CD4-positive, alpha-beta T cell treated with Interleukin-10 for 1 hour (primary cell): ENCODE measurements at places on chromosomes 13 and 19.

DNA sequence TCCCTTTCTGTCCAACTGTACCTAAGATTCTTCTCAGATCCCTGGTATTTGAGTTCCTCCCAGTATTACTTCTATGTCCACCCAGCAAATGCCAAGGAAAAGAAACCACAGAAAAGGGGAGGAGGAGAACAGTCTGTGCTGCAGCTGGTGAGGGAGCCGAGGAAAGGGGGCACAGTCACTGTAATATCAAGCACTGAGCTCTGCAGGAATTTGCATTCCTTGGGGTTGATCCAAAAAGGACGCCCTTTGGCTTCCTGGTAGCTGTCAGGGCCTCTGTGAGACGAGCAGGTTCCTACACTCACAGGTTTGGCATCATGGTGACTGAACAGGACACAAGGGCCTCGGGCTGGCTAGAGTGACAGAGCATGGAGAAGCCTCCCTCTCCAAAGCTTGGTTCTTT lies 273.4 kb downstream of the NHLRC3 start:
- no peak for DNase-seq

- no peak for DNase-seq
These were observed 941 bp downstream of the ZNF160 start for GRCh38 chr19:53102206-53102755.

DNA sequence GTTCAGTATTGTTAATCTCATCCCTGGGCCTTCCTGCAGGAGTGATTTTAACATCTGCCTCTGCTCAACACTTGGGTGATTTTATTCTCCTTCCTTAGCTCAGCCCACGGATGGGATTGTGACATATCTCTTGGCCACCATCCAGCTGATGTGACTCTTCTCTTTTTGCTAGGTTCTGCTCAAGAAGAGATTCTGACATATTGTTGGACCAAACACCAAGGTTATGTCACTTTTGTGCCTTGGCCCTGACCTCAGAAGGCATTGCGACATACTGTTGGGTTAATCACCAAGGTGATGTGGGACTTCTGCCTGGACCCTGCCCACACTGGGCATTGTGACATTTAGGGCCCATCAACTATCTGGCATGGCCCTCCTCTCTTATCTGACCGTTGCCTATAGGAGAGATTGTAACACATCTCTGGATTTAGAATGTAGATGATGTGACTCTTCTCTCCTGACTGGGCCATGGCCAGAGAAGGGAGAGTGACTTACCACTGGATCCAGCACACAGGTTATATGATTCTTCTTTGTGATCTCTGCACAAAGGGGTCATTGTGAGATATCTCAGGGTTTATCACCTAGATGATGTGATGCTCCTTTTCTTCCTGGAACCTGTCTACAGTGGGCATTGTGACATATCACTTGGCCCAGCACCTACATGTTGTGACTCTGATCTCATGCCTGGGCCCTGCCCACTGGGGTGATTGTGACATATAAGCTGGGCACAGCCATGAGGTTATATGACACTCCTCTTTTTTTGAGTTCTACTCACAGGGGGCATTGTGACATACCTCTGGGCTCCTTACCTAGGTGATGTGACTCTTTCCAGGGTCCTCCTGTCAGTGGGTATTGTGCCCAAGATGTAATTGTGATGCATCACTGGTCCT lies 88.8 kb downstream of the ZNF429 start:
- DNase-seq: no peak

- DNase-seq: no peak
These were observed 17.3 kb upstream of the ERCC1 start for GRCh38 chr19:45440873-45441654.

- no peak for DNase-seq
These were observed 97.6 kb upstream of the SLITRK6 start for GRCh38 chr13:85896516-85897450.

DNA sequence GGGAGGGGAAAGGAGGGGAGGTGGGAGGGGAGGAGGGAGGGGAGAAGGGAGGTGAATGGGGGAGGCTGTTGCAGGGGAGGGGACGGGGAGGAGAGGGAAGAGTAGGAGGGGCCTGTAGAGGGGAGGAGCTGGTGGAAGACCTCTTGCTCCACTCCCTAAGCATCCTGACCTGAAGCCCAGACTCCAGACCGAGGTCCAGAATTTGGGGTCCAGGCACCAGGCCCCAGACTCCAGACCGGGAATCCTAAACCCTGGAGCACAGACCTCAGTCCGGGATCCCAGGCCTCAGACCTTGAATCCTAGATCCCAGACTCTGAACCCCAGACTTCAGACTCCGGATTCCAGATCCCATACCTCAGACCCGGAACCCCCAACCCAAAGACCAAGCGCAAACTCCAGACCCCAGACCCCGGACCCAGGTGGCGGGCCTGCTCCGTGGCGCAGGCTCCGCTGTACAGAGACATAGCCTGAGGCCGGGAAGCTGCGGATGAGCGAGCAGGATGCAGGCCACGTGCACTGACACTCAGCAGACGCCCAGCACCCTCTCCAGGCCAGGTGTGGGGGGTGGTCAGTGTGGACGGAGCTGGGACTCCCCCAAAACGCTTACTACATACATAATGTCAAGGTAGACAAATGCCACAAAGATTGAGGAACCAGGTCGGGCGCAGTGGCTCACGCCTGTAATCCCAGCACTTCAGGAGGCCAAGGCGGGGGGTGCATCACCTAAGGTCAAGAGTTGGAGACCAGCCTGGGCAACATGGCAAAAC lies 710 bp upstream of the BTBD2 start:
- peak; percentile 75 for DNase-seq

DNA sequence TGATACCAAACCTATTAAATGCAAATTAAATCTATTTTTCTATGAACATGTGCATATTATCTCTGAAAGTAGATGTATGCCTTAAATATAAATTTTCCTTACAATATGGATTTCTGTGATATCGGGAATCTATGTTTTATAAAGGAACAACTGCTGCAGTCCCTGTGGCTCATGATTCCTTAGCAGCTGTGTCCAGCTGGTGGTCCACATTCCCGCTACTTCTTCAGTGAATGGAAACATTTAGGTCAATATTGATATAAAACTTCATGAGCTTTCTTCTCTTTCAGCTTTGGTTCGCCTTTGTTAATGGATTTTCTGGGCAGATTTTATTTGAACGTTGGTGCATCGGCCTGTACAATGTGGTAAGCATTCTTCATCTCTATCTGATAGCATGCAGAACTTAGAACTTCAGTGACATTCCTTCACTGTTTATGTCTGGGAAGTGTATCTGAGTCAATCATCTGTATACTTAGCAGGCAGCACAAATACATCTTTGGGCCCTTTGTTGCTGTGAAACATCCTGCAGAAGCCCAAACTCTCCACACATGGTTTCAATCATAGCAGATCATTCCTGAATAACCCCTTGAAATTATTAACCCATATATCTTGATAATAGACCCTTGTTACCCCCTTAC lies 223.9 kb downstream of the SHISA2 start:
- DNase-seq: no peak

DNA sequence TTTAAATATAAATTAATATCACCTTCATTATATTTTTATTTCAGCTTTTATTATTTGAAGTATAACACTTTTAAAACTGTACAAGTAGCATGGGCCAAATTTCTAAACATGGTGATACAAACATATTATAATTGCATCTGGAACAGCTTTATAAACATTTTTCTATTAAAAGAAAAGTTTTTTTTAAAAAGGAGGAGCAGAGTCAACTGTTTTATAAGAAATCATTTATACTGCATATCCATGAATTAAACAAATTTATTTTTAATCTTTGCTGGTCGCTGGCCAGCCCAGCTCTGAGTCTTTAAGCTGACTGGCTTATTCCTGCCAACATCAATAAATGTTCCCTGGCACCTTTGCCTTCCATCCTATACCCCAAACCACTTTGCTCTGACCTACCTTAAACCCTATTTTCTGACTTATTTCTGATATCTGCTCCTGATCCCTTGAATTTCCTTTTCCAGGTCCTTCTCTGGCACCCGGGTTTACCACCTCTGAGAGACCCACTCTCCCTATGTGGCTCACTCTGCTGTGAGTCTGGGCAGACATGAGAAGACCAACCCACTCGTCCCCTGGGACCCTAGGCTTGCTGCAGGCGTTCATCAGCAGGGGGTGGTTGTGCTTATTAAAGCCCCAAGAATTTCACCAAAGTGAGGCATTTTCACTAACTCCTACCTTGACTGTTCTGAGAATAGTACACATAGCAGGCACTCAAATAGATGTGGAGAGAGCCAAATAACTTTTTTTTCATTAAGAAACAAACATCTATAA lies 220.3 kb downstream of the KLF12 start:
- no peak for DNase-seq

DNA sequence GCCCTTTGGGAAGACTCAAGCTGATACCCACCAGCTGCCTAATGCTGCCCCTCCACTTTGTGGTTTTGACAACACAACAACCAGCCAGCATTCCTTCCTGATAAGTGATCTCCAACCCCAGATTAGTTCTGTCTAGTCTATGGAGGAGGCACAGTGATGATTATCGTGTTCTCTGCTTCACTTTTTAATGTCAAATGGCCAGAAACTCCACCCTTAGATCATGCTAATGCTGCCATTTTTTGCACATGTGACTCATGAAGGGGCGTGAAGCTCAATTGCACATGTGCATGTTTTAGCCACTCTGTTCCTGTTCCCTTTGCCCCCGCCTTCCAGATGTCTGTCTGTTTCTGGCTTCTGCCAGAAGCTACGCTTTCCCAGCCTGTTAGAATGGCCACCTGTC lies 199.8 kb downstream of the COG6 start:
- no peak for DNase-seq

- DNase-seq: no peak
These were observed 105.7 kb upstream of the KL start for GRCh38 chr13:32910530-32910929.

DNA sequence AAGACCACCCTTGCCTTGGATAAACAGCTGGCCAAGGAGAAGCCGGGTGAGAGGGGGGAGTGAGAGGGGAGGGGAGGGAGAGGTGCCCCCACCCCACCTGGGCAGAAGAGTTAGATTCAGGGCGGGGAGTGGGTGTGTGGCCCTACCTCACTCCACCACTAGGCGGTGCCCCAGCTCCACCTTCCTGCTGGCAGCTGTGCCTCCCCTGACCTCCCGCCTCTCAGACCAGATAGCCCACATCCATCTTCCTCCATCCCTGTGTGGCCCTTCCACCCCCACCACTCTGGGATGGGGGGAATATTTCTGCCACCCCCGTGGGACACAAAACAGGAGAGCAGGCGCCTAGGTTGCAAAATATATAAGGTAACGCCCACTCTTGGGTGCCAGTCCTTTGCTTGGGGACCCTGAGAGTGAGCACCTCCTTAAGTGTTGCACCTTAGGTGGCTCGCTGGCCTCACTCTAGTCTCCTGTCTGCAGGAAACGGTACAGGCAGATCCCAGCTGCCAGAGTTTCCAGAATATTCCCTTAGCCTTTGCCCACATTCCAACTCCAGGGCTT lies 13.8 kb upstream of the EHD2 start:
- peak; percentile 50 for DNase-seq

DNA sequence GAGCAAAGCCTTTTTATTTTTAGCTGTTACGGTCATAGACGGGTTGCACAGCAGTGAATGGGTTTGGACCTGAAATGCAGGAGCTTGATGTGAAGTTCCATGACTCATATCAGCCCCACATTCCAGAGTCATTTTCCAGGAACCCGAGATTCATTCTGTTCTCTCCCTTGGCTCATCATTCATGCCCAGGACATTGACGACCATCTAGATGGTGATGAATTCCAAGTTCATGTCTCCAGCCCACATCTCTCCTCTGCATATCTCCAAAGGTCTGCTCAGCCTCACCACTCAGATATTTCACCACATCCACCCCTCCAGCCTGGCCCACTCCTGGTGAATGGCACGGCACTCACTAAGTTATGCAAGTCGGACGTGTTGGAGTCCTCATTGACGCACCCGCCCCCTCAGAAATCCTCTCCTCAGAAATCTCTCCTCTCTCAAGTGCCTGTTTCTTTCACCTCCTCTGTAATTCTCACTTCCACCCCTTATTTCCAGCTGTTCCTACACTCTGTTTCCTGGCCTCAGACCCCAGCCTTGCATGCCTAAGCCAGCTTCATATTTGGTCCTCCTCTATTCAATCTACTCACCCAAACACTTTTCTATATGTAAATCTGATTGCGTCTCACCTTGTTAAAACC lies 83.1 kb downstream of the ALOX5AP start:
- DNase-seq: no peak

- DNase-seq: no peak
These were observed 228.5 kb upstream of the ARGLU1 start for GRCh38 chr13:106796280-106797047.

DNA sequence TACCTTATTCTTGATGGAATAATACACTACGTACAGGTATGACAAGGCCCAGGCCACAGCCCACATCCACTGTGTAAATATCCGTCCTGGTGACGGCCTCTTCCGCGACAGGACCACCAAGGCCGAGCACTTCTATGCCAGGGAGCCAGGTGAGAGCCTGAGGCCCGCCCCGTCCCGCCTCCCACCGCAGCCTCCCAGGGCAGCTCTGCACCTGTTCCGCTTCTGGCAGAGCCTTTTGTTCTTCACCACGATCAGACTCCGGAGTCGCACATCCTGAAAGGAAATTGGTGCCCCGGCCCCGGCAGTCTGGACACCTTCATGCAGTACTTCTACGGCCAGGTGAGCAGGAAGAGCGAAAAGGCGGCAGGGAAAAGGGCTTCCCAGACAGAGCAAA lies 10.6 kb upstream of the ZNF358 start:
- no peak for DNase-seq

- DNase-seq: peak; percentile 14
These were observed 567 bp downstream of the EFNB2 start for GRCh38 chr13:106534639-106535551.

- no peak for DNase-seq
These were observed 421.6 kb upstream of the KLF12 start for GRCh38 chr13:74555651-74556420.

DNA sequence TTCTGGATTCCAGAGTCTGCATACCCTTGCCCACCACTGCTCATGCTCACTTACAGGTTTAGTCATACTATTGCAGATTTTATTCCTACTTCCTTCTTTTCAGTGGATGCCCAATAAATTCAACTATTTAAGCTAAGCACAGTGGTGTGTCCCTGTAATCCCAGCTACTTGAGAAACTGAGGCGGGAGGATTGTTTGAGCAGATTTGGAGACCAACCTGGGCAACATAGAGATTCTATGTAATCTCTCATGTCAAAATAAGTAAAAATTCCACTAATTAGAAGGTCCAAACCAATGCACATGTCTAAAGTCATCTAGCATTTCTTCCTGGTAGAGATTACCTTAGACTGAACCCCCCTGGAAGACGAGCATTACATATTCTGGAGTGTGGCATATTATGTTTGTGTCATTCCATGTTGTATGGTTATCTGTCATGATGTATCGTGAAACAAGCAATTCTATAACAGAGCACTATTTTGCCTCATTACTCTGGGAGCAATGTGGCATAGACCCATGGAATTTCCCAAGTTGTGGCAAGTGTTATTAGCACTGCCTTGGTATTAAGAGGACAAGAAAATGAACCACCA lies 8.3 kb downstream of the HMGB1 start:
- no peak for DNase-seq
